ENCODE measurements at places on chromosomes 12 and 14.

- no peak for DNase-seq
Measured at GRCh38 chr12:59036973-59037762, 116.9 kb upstream of the LRIG3 start.

DNA sequence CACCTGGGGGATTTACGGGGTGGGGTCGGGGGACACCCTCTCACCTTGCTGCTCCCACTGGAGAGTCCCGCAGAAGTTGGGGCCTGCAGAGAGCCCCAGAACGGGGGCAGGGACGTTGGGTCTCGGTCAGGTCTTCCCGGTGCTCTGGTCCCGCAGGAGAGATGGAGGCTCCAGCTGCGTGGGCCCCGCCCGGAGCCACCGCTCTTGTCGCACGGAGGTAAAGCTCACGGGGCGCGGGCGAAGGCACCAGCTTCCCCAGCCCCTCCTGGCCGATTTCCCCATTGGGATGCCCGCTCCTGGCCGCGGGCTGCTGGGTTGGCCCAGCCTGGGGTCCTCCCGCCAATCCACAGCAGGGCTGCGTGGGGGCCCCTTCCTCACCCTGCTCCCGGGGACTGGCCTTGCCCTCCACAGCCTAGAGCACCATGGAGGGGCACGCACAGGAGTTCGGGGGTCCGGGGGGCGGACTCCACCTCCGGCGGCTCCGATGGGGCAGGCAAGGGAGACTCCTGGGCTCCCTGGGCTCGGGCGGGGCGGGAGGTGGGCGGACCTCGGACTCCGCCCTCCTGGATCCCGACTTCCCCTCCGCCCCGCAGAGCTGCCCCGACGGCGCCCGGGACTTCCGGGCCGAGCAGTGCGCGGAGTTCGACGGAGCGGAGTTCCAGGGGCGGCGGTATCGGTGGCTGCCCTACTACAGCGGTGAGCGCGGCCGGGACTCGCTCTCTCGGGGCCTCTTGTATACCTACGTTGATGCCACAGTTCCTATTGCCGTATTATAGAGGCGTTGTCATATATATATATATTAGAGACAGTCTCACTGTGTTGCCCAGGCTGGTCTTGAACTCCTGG lies 8.4 kb downstream of the PAPLN start:
- peak; percentile 60 for DNase-seq

- no peak for DNase-seq
Measured at GRCh38 chr14:79197516-79197915, 1013.8 kb downstream of the DIO2 start.

GRCh38 chr14:53027041-53027440 lies 76.2 kb upstream of the FERMT2 start:
- no peak for DNase-seq

DNA sequence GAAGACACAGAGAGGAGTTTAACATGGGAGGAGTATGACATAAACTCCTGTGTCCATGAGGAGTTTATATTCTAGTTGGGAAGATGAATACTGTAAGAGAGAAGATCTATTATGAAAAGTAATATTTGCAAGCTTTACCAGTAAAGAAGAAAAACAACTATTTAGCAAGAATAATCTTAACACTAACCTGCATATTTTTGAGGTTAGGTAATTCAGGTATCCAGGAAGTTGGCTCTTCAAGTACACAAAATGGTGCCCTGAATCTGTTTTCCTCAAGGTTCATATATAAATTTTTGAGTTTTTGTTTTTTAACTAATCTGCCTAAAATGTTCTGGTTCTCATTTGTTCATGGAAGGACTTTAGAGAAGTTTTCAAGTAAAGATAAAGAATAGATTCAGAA lies 33.9 kb upstream of the KCNMB4 start:
- no peak for DNase-seq

Data from NCI-H1436 (cell line).